ENCODE measurements at places on chromosomes 6 and 20.
A peak's percentile ranks its signal among the peaks of the same experiment; 100 is the strongest.

DNA sequence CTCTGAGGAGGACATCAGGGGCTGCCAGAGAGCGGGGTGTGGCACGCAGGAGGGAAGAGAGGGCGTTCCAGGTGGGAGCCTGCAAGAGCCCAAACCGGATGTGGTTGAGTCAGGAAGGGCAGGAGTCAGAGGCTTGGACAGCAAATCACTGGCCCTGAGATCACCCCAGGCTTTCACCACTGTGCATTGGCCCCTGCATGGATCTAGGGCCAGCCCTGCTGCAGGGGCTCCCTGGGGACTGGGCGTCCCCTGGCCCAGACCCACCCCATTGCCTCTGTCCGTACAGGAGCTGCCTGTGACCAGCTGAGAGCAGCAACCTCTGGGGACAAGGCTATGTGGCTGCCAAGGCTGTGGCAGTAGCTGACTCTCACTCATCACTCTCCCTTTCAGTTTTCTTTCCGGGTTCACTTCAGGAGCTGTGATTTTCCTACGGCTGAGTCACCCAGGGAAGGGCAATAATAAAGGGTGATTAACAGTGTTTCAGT is 33.9 kb downstream of the KCNK17 start:
- DNase-seq, result no peak

DNA sequence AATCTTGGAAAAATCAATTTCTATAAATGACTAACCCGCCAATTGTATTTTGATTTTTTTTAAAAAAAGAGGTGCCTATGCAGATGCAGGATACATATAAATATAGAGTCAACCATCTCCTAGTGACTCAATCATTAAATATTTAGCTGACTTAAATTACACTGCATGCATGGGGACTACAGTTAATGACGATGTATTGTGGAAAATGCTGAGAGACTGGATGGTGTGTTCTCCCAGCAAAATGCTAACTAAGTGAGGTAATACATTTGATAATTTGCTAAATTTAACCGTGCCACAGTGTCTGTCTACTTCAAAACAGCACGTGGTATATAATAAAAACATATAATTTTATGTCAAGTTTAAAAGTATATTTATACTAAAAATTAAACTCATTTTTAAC is 341.6 kb downstream of the PRKN start:
- no peak for DNase-seq

DNA sequence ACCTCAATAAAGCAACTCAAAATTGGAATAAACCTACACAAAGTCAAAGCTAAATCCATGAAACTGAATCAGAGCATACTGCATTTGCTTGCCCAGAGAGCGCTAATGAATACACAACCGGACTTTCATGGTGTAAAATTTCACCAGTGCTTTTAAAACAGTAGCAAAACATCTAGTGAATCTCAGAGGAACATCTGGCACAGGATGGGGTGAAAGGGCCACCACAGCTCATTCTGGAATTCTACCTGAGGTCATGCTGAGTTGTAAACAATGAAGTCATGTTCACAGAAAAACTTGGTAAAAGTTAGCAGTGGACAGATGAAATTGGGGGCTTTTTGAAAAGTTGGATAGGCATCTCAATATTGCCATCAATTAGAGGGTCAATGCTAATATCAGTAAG is 125.6 kb upstream of the STXBP5 start:
- no peak for DNase-seq

DNA sequence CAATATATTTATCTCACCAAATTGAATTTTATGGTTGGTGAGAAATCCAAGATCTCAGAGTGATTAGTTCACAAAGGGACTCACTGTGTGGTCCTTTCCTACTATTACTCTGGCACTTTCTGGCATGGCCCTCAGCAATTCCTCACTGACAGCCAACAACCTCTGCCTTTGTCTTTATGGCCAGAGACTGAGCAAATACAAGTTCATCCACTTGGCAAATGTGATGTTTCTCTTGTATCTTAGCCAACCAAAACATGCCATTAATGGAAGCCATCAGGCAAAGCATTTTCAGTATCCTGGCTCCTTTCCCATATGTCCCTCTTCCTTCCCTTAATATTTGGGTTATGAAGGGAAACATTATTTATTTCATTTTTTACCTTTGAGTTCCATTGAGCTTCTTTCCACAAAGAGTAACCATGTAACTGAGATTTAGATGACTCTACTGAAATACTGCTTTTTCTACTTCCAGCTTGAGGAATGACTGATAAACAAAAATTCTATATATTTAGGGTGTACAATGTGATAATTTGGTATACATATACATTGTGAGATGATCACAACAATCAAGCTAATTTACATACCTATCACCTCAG is 30.8 kb upstream of the SMLR1 start:
- no peak for DNase-seq

DNA sequence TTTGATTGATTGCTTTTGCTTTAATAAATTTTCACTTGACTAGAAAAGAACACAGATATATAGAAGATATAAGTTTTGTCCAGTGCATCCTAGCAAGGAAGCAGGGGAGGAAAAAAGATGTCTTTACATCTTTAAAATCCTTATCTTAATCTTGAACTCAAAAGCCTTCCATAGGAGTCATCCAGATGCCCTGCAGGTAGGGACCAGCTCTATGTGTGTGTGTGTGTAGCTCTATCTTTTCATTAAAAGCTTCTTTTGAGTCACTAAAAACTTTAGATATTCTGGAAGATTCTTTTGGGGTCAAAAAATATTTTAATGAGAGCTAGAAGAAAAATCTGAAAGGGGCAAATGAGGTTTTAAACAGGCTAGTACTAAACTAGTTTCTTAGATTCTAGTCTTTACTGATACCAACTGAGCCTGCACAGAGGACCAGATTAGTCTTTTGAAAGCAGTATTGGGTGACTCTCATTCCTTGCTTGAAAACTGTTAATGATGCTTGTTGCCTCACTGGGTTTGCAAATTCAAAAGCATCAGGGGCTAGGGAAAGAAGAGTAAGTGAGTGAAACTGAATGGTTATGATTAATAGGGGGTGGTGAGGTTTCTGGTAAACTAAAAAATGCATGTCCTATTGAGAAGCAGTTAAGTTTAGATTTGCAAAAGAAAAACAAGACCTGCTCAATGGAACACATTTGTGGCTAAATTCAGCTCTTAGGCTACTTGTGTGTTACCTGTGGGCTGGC is 40.6 kb upstream of the JAG1 start:
- no peak for DNase-seq

GRCh38 chr6:168469521-168469920 is 28.5 kb downstream of the SMOC2 start:
- DNase-seq, result no peak

DNA sequence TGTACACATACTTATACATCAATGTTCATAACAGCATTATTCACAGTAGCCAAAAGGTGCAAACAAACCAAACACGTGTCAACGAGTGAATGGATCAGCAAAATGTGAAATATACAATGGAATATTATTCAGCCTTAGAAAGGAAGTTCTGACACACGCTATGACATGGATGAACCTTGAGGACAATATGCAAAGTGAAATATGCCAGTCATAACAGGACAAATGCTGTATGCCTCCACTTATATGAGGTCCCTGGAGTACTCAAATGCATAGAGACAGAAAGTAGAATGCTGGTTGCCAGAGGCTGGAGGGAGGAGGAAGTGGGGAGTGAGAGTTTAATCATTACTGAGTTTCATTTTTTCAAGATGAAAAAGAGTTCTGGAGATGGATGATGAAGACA is 37.8 kb upstream of the IGF2R start:
- peak; percentile 22 for DNase-seq

GRCh38 chr6:151475653-151476523 is 17.9 kb upstream of the CCDC170 start:
- DNase-seq, result no peak

GRCh38 chr20:47362361-47363219 is 6.1 kb upstream of the ZMYND8 start:
- no peak for DNase-seq

GRCh38 chr20:58546756-58547622 is 31.8 kb upstream of the APCDD1L start:
- DNase-seq, result no peak

DNA sequence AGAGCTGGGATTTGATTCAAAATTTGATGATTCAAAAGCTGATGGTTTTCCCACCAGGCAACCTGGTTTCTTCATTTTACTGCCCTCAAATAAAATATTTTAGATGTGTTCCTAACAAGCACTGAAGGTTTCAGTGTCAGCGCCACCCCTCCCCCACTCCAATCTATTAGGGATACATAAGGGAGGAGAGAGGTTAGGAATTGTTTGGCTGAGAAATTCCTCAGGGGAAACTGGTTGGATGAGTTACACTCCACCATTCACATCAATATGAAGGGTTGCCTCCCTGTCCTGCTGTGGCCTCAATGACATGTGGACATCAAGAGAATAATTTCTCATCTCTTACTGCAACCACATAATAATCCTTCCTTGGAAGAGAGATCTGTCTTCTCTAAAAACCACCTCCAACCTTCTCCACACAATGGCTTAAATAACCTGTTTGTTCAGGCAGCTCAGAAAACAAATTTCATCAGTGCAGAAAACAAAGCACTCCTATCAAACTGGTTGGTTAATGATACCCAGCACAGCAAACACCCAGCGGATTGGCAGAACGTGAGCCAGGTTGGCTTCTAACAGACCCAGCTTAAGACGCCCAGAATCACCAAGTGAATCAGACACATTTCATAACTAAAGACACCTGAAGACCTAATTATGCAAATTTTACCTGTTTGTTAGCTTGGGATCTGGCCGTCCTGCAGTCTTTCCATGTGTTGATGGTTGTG is 136.0 kb upstream of the SGK1 start:
- no peak for DNase-seq

- no peak for DNase-seq
Observed at GRCh38 chr6:137699031-137699683, 167.9 kb upstream of the TNFAIP3 start.

GRCh38 chr20:40442181-40442963 is 246.7 kb downstream of the MAFB start:
- no peak for DNase-seq

DNA sequence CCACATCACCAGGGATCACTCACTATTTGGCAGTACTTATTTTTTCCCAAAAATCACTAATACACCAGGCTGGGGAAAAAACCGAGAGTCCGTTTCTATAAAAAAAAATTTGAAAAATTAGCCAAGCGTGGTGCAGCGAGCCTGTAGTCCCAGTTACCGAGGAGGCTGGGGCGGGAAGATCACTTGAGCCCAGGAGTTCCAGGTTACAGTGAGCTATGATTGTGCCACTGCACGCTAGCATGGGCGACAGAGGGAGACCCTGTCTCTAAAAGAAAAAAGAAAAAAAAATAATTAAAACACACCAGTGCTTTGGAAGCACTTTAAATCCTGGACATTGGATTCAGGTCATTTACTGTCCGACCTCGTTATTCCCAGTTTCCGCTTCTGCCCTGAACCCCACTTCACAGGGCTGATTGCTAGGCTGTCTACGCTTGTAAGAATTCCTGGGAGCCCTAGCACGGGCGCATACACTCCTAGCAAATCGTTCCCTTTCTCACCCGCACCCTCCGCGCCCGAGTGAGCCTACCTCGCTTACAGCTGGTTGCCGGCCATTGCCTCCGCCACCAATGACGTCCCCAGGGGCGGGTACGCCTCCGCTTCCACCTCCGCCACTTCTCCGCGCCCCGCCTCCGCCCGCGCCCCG is at the start of gene TPMT:
Gene TPMT (minus strand): TSS at position 571 of the 643 bp plus-strand sequence. CDS start 5,950 bp downstream, outside the sequence.
- DNase-seq, result no peak

- DNase-seq, result no peak
Observed at GRCh38 chr20:13338999-13339411, 117.9 kb downstream of the ISM1 start.

GRCh38 chr6:156555116-156555515 is 222.1 kb upstream of the ARID1B start:
- no peak for DNase-seq

- no peak for DNase-seq
Observed at GRCh38 chr6:136798044-136798443, 5.8 kb upstream of the MAP3K5 start.

GRCh38 chr6:155270561-155271091 is 6.8 kb downstream of the CLDN20 start:
- DNase-seq, result no peak

- no peak for DNase-seq
Observed at GRCh38 chr20:63754008-63754407, 14.4 kb downstream of the SLC2A4RG start.

DNA sequence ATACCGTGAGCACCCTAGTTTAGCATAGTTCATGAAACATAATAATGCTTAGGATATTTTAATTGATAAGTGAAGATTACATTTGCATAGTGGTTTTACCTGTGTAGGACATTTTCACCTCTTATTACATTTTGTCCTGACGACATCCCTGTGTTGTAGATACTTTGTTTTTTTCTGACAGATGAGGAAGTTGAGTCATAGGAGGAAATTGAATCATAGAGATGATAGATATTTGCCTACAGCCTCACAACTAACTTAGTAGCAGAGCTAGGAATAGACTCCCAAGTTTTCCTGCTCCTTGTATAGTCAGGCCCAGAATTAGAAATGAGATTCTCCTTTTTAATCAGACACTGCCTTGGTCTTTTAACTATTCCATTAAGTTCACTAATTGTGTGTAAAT is 100.5 kb upstream of the SUPT3H start:
- DNase-seq, result no peak

DNA sequence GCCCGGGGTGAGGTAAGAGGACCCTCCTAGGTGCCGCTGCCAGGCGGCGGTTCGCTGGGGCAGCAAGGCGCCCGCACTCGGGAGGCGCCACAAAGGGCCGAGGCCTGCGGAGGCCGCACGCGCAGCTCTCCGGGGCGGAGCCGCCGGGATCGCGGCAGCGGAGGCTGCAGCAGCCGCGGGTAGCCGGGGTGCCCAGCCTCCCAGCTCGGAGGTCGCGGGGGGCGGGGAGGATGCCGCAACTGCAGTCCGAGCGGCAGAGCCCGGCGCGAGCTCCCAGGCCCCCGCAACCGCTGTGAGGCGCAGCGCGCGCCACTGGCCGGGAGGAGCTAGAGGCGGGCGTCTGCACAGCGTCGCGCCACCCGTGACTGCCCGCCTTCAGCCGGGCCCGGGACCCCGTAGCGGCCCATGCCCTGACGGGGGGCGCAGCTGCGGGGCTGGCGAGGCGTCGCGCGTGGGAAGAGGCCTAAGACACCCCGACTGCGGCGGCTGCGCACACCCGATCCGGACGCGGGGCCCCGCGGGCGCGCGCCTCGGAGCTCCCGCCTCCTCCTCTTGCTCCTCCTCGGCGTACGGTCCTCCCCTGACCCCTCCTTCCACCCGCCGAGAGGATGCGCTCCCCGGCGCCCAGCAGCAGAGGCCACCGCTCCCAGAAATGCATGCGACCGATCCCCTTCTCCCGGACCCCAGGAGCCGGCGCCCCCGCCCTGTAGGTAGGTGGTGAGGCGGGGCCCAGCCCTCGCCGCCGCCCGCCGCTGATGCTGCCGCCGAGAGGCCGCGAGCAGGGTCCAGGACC is at the start of gene NCOA7:
Gene NCOA7 (plus strand): TSS at position 603 of the 793 bp plus-strand sequence. CDS start 24,395 bp downstream, outside the sequence.
- peak; percentile 76 for DNase-seq

DNA sequence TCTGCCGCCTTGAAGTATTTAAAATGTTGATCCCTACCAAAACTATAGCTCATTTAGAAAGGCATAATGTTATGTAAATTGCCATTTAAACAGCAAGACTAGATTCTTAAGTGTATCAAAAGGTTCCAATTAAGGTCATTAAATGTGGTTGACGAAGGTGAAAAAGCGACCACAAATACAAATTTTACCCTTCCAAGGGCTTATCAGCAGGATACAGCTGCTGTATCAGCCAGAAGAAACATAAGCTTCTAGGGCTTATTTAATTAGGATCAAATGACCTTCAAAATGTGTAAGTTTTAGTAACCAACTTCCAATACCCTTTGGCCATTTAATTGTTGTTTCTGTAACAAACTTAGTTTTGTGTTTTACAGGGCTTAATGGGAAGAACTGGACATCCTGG is 139.9 kb downstream of the COL9A1 start:
- DNase-seq, result no peak
